GM18507 (cell line): ENCODE measurements at places on chromosomes 16 and 17.
A peak's percentile ranks its signal among the peaks of the same experiment; 100 is the strongest.

GRCh38 chr16:87895641-87896141 lies 26.4 kb upstream of the SLC7A5 start:
- DNase-seq, result peak; percentile 23

DNA sequence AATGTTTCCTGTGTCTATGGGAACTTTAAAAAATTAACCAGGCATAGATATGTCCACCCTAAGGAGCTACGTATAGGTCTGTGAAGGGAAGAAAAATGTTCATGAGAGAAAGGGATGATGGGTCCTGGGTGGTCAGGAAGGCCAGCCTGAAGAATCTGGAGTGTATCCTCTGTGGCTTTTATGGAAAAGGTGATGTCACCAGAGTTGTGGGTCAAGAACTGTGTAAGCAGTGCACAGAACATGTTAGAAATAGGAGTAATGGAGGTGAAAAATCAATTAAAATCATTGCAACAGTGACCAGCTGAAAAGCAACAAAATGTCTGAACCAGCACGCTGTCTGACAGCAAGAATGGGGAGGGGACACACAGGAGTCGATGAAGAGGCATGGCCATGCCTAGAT lies 68.5 kb downstream of the USP31 start:
- no peak for DNase-seq

DNA sequence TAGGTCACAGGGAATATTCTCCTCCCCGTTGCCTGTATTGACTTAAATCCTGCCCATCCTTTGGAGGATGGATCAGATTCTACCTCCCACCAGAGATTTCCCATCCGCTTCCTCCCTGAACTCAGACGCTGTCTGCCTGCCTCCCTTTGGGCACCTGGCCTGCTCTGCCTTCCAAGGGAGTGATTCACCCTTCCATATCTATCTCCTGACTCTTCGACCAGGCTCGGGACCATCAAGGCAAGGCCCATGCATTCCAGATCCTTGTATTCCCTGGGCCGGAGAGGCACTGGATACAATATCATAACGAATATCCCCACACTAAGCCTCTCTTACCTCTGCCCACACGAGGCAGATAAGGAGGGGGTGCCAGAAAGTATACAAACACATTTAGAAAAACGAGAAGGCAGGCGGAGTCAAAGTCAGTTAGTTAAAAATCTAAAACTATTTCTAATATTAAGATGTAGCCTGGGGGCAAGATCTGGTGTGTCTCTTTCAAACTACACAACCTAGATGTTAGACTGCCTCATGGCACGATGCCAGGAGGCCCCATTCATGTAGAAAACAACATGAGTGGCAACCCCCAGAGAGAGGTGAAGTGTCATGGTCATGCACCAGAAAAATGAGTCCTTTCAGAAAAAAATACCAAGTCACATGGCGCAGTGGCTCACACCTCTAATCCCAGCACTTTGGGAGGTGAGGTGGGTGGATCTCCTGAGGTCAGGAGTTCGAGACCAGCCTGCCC lies 9.2 kb downstream of the PMP22 start:
- no peak for DNase-seq

GRCh38 chr16:19690196-19690595 lies 27.8 kb downstream of the KNOP1 start:
- DNase-seq, result no peak

DNA sequence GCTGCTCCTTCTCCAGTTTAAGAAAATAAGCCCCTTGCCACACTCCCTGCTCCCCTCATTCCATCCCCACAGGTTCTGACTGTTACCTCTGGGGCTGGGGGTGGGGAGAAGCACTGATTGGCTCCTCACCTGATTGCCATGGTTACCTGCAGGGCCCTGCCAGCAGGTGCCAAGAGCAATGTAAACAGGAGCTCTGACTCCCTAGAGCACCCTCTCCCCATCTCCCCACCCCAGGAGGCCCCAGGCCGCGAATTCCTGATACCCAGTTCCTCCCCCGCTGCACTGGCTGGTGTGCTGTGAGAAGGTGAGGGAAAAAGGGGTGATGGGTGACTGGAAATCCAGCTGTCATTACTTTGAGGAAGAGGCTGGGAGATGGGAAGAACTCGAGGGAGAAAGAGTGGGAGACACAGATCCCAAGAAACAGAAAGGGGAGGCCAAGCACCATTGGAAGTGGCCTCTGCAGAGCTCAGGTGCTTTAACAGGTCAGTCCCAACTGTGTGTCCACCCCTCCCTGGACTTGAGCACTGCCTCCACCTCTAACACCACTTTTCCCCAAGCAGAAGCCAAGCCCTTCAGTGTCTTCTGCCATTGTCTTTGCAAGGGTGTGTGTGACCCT lies 4.5 kb downstream of the PCGF2 start:
- no peak for DNase-seq

GRCh38 chr17:45430738-45431530 lies 1.7 kb downstream of the ARHGAP27 start:
- no peak for DNase-seq

DNA sequence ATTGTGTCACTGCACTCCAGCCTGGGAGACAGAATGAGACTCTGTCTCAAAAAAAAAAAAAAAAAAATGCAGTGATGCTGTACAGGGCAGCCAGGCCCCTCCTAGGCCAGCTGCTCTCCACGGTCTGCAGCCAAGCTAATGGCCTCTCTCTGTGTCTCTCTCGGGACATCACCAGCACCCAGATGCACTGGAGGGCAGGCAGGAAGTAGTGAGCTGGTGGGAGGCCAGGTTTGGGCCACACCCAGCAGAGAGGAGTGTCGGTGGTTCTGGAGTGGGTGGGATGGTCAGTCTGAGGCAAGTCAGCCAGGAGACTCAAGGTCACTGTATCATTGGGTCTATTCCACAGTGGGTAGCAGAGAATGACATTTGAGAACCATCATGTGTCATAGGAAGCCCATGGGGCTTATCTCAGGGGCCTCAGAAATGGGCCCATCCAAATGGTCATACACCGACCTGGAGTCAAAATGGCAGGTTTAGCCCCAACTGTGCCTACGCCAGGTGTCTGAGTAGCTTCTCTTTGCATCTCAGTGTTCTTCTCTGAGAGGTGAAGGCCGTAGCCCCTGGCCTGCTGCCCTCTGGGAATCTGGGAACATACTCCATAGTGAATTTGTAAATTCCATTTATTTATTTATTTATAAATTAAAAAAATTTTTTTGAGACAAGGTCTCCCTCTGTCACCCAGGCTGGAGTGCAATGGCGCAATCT lies 22.7 kb downstream of the WNT9B start:
- DNase-seq, result no peak

GRCh38 chr17:1412185-1413110 lies 12.4 kb upstream of the YWHAE start:
- no peak for DNase-seq

DNA sequence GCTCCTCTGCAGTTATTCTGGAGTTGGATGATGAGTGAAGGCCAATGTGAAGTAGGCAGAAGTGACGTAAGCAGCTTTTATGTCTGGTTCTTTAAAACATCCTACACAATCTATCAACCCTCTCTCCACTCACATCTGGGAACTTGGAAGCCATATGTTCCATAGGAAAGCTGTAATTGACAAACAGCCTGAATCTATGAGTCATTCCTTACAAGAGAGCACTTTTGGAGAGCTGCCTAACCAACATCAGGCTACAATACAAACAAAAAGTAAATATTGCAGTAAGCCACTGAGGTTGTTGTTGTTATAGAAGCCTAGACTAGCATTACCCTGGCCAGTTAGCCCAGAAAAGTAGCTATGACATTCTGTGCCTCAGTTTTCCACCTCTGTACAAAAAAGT lies 5.9 kb downstream of the CCL7 start:
- no peak for DNase-seq

GRCh38 chr17:3626831-3627768 lies 8.9 kb downstream of the SHPK start:
- DNase-seq, result no peak

DNA sequence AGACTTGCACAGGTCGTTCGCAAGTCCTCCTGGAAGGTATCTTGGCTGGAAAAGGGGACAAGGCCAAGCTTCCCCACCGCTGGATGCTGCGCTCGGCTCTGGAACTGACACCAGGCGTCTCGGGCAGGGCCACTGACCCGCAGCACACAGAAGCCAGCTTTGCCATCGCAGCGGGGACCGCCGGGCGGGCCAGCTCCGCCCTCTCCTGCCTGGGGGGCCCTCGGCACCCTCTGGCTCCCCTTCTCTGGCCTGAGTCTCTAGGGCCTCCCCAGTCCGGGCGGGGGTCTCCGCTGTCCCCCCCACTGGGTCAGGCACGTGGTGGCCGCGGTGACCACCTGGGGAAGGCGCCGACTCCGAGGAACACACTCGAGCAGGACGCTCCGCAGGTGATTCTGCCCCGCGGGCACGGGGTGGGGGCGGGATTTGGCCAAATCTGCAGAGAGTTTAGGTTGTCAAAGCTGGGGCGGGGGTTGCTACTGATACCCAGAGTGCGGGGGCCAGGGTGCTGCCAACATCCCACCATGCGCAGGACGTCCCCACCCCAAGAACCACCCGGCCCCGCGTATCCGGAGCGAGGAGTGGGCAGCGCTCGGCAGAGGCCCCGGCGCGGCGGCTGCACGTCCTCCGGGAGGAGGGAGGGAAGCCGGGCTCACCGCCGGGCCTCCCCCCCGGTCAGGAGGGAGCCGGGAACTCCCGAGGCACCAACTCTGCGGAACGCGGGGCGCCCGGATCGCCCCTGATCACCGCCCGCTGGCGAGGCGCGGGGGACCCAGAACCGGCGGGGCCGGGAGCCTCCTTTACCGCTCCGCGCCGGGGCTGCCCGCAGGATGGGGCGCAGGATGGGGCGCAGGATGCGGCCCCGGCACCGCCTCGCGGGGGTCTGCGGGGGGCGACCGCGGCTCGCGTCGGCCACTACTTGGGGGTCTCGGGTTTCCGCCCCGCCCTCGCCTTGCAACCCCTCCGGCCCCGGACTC lies 744 bp upstream of the METRNL start:
- no peak for DNase-seq

- no peak for DNase-seq
Measured at GRCh38 chr16:75948886-75949285, 222.6 kb upstream of the CPHXL start.

DNA sequence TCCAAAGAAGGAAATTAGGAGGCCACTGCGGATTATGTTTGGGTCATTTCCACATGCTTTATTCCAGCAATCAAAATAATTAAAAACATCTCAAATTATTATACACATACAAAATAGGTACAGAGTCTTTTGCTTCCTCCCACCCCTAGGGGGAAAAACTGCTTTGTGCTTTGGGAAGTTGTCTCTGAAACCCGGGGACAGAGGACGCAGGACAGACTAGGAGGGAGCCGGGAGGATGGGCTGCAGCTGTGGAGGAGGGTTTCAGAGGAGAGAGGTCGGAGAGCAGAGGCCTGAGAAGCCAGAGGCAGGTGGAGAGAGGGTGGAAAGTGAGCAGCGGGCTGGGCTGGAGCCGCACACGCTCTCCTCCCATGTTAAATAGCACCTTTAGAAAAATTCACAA lies 17.4 kb downstream of the COL1A1 start:
- DNase-seq, result no peak

DNA sequence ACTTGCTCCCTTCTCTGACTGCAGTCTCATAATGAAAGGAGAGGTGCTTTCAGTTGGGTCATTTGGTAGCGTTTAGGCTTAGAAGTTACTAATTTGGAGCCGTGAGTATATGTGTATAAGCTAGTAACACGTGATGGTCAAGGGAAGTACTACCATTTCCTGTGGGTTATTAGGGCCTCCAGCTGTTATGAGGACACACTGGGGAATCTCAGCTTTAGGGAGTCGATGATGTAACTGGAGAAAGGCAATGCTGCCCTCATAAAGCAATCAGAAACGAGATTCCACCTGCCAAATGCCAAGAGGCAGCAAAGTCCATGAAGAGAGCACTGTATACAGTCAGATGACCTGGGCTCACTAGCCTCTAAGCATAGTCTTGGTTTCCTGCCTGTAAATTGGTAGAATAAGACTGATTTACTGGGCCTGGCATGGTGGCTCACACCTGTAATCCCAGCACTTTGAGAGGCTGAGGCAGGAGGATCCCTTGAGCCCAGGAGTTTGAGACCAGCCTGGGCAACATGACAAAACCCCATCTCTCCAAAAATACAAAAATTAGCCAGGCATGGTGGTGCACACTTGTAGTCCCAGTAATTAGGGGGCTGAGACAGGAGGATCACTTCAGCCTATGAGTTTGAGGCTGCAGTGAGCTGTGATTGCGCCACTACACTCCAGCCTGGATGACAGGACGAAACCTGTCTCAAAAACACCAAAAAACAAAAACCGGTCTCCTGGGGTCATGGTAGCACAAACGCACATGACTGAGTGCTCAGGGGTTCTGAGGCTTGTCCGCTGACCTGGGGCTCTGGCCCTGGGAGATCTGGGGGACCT lies 53.0 kb downstream of the SF3B3 start:
- peak; percentile 35 for DNase-seq

GRCh38 chr16:22190081-22190775 lies 15.8 kb upstream of the EEF2K start:
- peak; percentile 77 for DNase-seq

GRCh38 chr17:28334171-28334570 lies 1.1 kb downstream of the IFT20 start:
- DNase-seq, result no peak

GRCh38 chr17:29393436-29393835 lies 3.3 kb downstream of the TAOK1 start:
- DNase-seq, result no peak

GRCh38 chr17:64096037-64096436 lies 33.9 kb downstream of the ERN1 start:
- no peak for DNase-seq

- peak; percentile 2 for DNase-seq
Measured at GRCh38 chr16:20175358-20175757, 101.7 kb upstream of the GPR139 start.

DNA sequence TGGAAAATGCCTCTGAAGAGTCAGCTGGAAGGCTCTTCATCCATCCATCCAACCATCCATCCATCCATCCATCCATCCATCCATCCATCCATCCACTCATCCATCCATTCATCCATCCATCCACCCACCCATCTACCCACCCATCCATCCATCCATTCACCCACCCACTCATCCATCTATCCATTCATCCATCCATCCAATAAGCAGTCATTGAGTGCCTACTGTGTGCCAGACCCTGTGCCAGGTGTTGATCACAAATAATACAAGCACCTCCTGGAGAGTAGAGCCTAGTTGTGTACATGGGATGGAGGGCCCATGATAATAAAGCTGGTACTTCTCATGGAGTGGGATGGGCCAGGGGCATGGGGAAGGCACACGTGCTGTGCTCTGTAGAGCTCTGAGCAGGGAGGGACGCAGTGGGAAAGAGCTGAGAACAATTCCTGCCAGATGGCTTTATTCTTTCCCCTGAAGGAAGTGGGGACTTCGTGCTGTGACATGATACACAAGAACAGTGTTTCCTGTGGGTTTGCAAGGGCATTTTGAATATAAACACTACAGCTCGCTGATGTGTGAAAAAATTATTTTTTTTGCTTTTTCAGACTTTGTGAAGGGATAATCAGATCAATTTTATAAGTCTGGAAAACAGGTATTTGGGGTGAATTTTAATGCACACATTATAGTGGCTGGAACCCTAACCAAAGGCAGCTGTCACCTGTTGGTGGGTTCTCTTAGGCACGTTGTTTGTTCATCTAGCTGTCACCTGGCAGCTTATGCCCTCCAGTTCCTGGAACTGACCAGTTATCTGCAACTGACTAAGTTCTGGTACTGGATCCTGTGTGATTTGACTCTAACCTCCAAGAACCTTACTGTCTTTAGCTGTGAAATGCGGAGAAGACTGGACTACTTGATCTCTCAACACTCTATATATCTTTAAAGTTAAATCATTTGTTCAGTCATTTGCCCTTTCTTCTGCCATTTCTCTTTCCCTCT lies 61.3 kb downstream of the PRKCB start:
- DNase-seq, result no peak

GRCh38 chr17:59623151-59623550 lies 3.5 kb downstream of the CLTC start:
- no peak for DNase-seq
